ENCODE measurements at places on chromosomes 2 and 18.

DNA sequence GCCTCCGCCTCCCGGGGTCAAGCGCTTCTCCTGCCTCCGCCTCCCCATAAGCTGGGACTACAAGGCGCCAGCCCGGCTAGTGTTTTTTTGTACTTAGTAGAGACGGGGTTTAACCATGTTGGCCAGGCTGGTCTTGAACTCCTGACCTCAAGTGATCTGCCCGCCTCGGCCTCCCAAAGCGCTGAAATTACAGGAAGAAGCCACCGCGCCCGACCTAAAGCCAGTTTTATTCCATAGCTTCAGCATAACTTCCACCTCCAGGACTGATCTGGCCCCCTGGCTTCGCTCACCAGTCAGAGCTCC is 783 bp upstream of the TXNL4A start:
- peak; percentile 59 for DNase-seq

- DNase-seq = peak; percentile 20
Observed at GRCh38 chr2:177667626-177668025, 275.1 kb downstream of the AGPS start.

DNA sequence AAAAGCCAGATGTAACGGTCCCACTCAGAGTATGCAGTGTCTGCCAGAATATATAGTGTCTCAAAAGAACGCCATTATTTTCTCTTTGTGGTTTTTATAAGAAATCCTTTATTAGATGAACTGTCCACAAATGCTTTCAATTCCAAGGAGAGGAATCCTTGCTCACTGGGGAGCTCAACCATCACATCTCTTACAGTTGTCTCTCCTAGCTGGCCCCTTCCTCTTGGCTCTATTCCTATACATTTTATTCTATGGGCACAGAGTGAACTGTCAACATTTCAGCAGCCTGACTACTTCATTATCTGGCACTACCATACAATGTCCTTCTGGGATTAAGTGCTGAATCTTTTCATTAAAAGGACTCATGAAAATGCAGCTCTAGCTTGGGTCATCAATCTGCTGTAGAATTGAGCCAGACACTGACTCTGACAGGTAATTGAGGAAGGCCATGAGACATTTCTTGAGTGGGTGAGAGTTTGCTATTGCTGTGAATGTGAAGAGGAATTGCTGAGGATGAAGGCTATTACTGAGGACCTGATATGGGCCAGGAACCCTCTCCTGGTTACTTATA is 96.5 kb upstream of the THOC1 start:
- no peak for DNase-seq

GRCh38 chr18:42047721-42048120 is 92.7 kb downstream of the PIK3C3 start:
- DNase-seq = no peak

GRCh38 chr2:217058791-217059755 is 199.2 kb upstream of the TNP1 start:
- DNase-seq = no peak

All from right cardiac atrium (tissue), 5 donors.